HepG2 (cell line): ENCODE measurements at places on chromosomes 11 and 22.

- no peaks in the 10 kb centered on the region for H3K27me3 ChIP-seq
- H3K36me3 ChIP-seq = no peaks in the 10 kb centered on the region
- H3K4me1 ChIP-seq = no peaks in the 10 kb centered on the region
- H3K27ac ChIP-seq = no peak overlapping the region
Observed at GRCh38 chr11:97908354-97908753, 1112.4 kb upstream of the CNTN5 start.

DNA sequence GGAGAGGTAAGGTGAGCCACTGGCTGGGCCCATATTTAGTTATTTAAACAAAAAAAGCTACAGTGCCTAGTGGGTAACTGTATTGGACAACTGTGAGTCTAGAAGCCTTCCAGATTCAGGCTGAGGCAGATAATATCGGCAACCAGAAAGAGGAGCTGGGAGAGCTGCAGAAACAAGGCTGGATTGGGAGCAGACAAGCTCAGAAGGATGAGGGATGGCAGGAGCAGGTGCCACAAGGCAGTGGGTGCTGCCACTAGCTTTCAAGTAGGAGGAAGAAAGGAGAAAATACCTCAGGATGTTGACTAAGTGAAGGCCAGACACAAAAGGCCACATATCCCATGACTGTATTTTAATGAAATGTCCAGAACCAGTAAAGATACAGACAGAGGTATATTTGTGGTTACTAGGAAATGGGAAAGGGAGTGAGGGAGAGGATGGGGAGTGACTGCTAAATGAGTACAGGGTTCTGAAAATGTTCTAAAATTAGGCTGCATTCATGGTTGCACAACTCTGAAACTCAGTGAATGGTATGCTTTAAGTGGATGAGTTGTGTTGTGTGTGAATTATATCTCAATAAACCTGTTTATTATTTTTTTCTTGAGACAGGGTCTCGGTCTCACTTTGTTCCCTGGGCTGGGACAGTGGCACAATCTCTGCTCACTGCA lies 11.8 kb upstream of the RAPSN start:
- no peaks in the 10 kb centered on the region for H3K27me3 ChIP-seq
- H3K36me3 ChIP-seq = peaks cover 2% of the 10 kb centered on the region; the same call in 1 of the 2 replicates
- H3K4me1 ChIP-seq = no peaks in the 10 kb centered on the region
- H3K4me3 ChIP-seq = no peak overlapping the region
- H3K27ac ChIP-seq = no peak overlapping the region

GRCh38 chr11:45391168-45391850 lies 105.2 kb upstream of the SYT13 start:
- peak; percentile 85 for DNase-seq
- no peak overlapping the region for H3K27ac ChIP-seq

GRCh38 chr11:24585192-24585591 lies 88.3 kb downstream of the LUZP2 start:
- no peak overlapping the region for H3K27ac ChIP-seq
- H3K4me1 ChIP-seq = no peaks in the 10 kb centered on the region
- no peak for DNase-seq
- no peaks in the 10 kb centered on the region for H3K36me3 ChIP-seq

DNA sequence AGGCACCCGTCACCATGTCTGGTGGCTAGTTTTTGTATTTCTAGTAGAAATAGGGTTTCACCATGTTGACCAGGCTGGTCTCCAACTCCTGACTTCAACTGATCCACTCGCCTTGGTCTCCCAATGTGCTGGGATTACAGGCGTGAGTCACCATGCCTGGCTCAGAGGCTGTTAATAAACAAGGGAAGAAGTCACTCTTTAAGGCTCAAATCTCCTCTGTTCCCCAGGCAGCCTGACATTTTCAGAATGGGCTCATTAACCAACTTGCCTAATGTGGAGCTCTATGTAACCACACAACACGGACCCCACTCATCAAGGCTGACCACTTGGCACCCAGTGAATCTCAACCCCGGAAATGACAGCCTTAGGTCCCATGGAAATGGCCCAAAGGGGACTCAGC lies 24.1 kb downstream of the APOL3 start:
- no peak overlapping the region for H3K27ac ChIP-seq
- H3K27me3 ChIP-seq = peaks cover 2% of the 10 kb centered on the region; the same call in 1 of the 2 replicates
- peaks cover 20% of the 10 kb centered on the region for H3K4me1 ChIP-seq
- no peak overlapping the region for H3K4me3 ChIP-seq
- H3K36me3 ChIP-seq = no peaks in the 10 kb centered on the region

GRCh38 chr11:133942577-133942976 lies 14.2 kb downstream of the IGSF9B start:
- H3K36me3 ChIP-seq = no peaks in the 10 kb centered on the region
- H3K27ac ChIP-seq = no peak overlapping the region
- no peaks in the 10 kb centered on the region for H3K4me1 ChIP-seq

- no peak overlapping the region for H3K4me3 ChIP-seq
- no peak for DNase-seq
- H3K27me3 ChIP-seq = no peaks in the 10 kb centered on the region
- H3K4me1 ChIP-seq = no peaks in the 10 kb centered on the region
Observed at GRCh38 chr11:112852143-112852866, 108.9 kb upstream of the NCAM1 start.

DNA sequence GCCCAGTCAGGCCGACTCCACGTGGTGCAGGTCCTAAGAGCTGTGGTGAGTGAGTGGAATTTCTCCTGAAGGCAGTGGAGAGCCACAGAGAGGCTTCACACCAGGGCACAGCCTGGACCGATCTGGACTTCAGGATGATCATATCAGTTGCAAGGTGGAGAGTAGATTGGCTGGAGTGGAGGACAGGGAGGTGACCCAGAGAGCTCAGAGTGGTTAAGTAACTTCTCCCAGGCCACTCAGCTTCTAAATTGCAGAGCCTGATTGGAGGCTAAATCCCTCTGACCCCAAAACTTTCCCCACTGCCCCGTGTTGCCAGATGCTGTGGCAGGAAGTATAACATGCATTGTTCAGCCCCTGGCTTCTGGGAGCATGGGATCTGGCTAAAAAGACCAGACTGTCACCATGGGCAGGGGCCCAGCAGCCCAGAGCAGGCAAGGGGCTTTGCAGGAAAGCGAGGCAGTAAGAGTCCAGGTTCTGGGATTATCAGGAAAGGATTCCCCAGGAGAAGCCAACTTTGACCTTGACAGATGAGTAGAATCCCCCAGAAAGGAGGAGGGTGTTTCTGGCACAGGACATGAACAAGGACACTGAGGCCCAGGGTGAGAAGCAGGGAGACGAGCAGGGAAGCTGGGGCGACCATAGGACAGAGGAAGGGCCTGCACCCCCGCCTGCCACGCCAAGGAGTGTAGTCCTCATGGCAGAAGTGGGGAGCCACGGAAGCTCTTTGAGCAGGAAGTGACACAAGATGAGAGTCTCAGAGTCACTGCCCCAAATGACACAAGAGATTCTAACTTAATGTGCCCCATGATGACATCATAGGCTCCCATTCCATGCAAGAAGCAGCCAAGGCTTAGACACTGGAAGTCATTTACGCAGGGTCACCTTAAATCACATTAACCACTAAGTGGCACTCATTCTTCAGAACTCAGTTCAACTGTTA lies 4.8 kb downstream of the SLC35C1 start:
- H3K4me1 ChIP-seq = peaks cover 32% of the 10 kb centered on the region
- H3K4me3 ChIP-seq = no peak overlapping the region
- peaks cover 1% of the 10 kb centered on the region; the same call in 1 of the 2 replicates for H3K36me3 ChIP-seq
- no peak overlapping the region for H3K27ac ChIP-seq
- no peaks in the 10 kb centered on the region for H3K27me3 ChIP-seq
- DNase-seq = no peak

- H3K36me3 ChIP-seq = peaks cover 10% of the 10 kb centered on the region; the same call in 1 of the 2 replicates
- peak; percentile 64 for DNase-seq
- no peak overlapping the region for H3K27ac ChIP-seq
- H3K4me1 ChIP-seq = peaks cover 11% of the 10 kb centered on the region
- no peak overlapping the region for H3K4me3 ChIP-seq
Observed at GRCh38 chr22:18156878-18157713, 7.1 kb downstream of the USP18 start.

- no peaks in the 10 kb centered on the region for H3K27me3 ChIP-seq
- peak overlapping the region; percentile 47 for H3K27ac ChIP-seq
- peaks cover 34% of the 10 kb centered on the region for H3K4me1 ChIP-seq
Observed at GRCh38 chr11:22703591-22703990, 37.2 kb downstream of the GAS2 start.

GRCh38 chr11:115959081-115959486 lies 454.9 kb upstream of the CADM1 start:
- no peaks in the 10 kb centered on the region for H3K36me3 ChIP-seq
- H3K27me3 ChIP-seq = peaks cover 37% of the 10 kb centered on the region; the same call in 2 of the 3 replicates
- peak overlapping the region; percentile 32; the same call in 1 of the 2 replicates for H3K4me3 ChIP-seq
- H3K4me1 ChIP-seq = peaks cover 18% of the 10 kb centered on the region
- H3K27ac ChIP-seq = no peak overlapping the region

DNA sequence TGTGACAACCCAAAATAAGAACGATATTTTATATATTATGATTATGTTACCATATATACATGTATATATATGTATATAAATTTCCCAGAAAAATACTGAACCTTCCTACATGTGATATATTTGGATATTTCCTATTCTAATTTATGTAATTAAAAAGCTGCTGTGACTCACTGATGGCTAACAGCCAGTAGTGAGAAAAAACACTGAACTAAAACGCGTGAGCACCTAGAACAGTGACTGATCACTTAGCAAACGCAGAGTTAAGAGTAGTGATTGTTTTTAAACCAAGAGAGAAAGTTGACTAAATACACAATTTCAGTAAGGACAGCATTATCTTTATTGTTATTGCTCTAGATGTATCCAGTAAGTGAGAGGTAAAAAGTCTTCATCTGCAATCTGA lies 213.8 kb downstream of the TMEM135 start:
- H3K4me3 ChIP-seq = no peak overlapping the region
- H3K36me3 ChIP-seq = no peaks in the 10 kb centered on the region
- no peaks in the 10 kb centered on the region for H3K27me3 ChIP-seq
- no peaks in the 10 kb centered on the region for H3K4me1 ChIP-seq

- peaks cover 15% of the 10 kb centered on the region; the same call in 1 of the 3 replicates for H3K27me3 ChIP-seq
- H3K36me3 ChIP-seq = no peaks in the 10 kb centered on the region
- DNase-seq = no peak
- H3K27ac ChIP-seq = no peak overlapping the region
- H3K4me1 ChIP-seq = peaks cover 13% of the 10 kb centered on the region
Observed at GRCh38 chr22:37316405-37316804, 34.1 kb downstream of the CYTH4 start.

- H3K27ac ChIP-seq = peak overlapping the region; percentile 36
- H3K27me3 ChIP-seq = no peaks in the 10 kb centered on the region
- peaks cover 37% of the 10 kb centered on the region for H3K4me1 ChIP-seq
Observed at GRCh38 chr11:62680825-62681240, 2.0 kb upstream of the UBXN1 start.

- H3K27ac ChIP-seq = no peak overlapping the region
- no peaks in the 10 kb centered on the region for H3K4me1 ChIP-seq
Observed at GRCh38 chr11:7971846-7972245, 6.6 kb upstream of the NLRP10 start.

- peaks cover 31% of the 10 kb centered on the region for H3K4me1 ChIP-seq
- no peaks in the 10 kb centered on the region for H3K36me3 ChIP-seq
- H3K27ac ChIP-seq = no peak overlapping the region
- DNase-seq = no peak
Observed at GRCh38 chr11:62404435-62404834, 14.4 kb upstream of the SCGB1A1 start.

DNA sequence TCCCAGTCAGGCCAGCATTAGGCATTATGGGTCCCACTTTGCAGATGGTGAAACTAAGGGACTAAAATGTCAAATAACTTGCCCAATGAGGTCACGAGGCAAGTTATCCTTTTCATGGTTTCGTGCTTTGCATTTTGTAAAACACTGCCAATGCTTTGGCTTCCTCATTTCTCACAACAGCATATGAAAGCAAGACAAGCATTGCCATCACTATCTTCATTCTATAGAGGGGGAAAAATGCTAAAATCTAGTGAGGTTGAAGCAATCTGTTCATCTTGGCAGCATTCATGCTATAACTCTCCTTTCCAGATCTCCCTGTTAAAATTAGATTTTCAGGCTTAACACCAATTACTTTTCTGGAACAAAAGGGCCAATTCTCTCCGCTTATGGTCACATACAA lies 14.8 kb downstream of the FAM181B start:
- no peak for DNase-seq
- H3K36me3 ChIP-seq = no peaks in the 10 kb centered on the region
- no peak overlapping the region for H3K4me3 ChIP-seq
- no peaks in the 10 kb centered on the region; the same call in 1 of the 2 replicates for H3K27me3 ChIP-seq
- H3K27ac ChIP-seq = no peak overlapping the region

DNA sequence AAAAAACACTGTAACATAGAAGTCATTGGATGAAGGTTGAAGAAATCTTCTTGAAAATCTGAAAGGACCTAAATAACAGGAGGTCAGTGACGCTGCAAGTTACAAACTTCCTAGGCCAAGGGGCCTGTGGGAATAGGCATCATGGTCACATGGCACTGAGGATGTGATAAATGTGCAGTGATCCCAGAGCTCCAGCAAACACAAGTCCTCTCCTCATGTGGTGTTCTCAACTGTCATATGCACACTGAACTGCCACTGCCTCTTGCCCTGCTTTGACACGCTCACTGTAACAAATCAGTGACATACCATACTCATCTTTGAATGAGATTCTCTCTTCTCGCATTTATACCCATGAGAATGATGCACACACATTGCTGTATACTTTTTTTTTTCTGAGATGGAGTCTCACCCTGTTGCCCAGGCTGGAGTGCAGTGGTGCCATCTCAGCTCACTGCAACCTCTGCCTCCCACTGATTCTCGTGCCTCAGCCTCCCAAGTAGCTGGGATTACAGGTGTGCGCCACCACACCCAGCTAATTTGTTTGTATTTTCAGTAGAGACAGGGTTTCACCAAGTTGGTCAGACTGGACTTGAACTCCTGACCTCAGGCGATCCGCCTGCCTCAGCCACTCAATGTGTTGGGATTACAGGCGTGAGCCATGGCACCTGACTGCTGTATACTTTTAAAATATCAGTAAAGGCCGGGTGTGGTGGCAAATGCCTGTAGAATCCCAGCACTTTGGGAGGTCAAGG lies 65.1 kb upstream of the YPEL1 start:
- no peaks in the 10 kb centered on the region for H3K4me1 ChIP-seq
- H3K27me3 ChIP-seq = no peaks in the 10 kb centered on the region
- no peak for DNase-seq

GRCh38 chr22:46678785-46679700 lies 58.9 kb downstream of the GRAMD4 start:
- DNase-seq = no peak
- H3K36me3 ChIP-seq = peaks cover 2% of the 10 kb centered on the region; the same call in 1 of the 2 replicates
- H3K4me1 ChIP-seq = no peaks in the 10 kb centered on the region

DNA sequence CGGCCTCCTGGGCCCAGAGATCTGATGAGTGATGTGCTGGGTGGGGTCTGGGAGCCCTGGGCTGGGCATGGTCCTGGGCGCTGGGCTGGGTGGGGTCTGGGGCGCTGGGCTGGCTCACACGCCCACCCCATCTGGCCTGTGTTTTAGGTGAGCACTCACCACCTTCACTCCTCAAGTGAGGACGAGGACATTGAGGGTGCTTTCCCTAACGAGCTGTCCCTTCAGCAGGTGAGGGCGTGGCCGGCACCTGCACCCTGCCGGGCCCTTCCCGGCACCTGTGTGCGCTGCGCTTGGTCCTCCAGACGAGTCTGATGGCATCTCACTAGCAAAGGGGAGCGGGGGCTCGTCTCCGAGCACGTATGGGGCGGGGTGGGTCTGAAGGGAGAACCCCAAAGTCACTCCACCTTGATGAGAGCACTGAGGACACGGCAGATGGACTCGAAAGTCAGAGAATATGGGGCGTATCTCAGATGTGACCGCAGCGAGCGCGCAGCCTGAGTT lies 37.9 kb downstream of the SBF1 start:
- H3K4me1 ChIP-seq = no peaks in the 10 kb centered on the region
- no peak for DNase-seq
- peaks cover 47% of the 10 kb centered on the region for H3K36me3 ChIP-seq
- no peak overlapping the region for H3K4me3 ChIP-seq
- H3K27me3 ChIP-seq = no peaks in the 10 kb centered on the region
